ENCODE measurements at places on chromosomes 4 and X.
A peak's percentile ranks its signal among the peaks of the same experiment; 100 is the strongest.

DNA sequence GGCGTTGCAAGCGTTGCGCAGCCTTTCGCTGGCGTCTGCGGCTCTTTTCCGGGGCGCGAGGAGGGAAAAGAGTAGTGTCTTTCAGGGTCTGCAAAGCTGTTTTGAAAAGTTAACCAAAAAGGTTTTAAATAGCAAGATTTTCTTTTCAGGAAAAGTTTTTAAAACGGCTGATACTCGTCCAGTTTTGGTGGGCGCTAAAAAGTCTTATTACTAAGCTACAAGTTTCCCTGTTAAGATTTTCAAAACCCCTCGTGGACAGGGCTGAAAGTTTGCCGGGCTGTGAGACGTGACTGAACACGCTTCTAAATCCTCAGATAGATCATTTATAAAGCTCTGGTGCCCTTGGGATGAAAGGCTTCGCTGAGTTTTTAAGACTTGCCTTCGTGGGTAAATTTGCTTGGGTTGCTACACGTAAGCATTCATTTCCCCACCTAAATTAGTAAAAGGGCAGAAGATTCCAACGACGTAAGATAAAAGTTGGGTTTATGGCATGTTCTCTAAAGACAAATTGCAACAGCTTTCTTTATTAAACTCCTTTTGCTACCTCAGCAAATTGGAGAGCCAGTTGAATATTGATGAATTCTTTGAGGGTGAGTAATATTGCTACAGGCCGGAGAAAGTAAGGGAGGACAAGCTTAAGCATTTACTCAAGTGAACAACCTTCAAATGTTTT lies 91.5 kb downstream of the HPRT1 start:
- DNase-seq: no peak

GRCh38 chr4:168550064-168550766 lies 53.4 kb downstream of the PALLD start:
- no peak for DNase-seq

- no peak for DNase-seq
These were observed 53.0 kb upstream of the NKX1-1 start for GRCh38 chr4:1459081-1459721.

- DNase-seq: no peak
These were observed 16.5 kb upstream of the HPRT1 start for GRCh38 chrX:134443461-134443860.

DNA sequence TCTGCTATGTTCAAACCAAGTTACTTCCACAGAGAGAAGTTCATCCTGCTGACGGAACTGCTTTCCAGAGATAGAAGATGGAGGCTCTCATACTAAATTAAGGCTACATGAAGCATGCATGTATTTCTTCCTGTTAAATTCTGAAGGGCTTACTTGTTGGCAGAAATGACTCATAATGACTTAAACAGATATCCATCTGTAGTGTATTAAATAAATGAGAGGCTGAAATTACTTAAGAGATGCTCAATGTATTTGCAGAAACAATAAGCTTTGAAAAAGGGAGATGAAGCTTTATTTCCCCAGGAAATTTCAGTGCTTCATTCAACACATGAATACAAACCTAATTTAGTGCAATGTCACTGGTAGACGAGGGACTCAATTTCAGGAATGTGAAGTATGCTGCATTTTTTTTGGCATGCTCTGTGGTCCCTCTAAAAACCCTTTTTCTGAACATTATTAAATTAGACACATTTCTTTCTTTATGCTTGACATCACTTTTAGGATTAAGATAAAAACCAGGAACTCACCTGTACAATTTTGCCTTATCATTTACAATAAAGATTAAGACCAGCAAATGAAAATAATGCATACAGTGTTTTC lies 759.1 kb upstream of the POU3F4 start:
- DNase-seq: no peak

DNA sequence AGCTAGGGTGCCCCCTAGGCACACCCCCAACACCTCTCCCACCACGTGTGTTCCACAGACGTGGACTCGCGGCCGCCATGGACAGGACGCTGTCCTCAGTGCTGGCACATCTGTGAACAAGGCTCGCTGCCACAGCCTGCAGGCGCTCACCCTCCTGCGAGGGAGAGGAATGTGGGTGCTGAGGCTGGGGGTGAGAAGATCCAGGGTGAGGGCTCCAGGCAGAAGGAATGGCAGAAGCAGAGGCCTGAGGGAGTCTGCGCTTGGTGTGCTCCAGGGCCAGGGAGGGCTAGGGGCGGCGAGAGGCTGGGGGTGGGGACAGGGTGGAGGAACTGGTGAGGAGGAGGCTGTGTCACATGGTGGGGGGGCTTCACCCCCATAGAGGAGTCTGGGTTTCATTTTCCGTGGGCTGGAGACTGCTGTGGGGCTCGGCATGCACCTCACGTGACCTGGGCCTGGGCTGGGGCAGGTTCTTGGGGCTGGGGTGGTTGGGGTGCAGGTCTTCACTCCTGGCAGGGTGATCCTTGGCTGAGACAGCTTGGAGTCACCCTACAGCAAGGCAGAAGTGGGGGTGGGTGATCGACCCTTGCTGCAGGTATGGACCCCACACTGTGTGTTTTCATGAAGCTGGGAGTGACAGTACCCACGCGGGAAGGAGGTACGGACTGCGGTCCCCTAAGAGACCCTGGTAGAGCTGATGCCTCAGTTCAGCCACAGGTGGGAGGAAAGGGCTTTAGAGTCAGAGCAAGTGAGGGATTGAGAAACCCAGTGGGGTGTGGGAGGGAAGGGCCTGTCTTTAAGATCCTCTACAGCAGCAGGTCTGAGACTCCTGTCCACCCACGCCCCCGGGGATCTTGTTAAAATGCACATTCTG lies 103.7 kb downstream of the PSAPL1 start:
- no peak for DNase-seq

DNA sequence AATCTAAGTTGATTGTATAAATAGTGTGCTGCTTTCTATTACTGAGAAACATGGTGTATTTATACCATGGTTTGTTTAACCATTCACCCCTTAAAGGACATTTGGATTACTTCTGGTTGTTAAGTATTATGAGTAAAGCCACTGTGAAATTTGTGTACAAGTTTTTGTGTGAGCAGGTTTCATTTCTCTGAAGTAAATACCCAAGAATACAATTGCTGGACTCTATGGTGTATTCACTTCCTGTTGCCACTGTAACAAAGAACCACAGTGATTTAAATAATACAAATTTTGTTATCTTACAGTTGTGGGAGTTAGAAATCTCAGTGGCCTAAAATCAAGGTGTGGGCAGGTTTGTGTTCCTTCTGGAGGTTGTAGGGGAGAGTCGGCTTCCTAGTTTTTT lies 869.6 kb downstream of the CCSER1 start:
- DNase-seq: no peak

DNA sequence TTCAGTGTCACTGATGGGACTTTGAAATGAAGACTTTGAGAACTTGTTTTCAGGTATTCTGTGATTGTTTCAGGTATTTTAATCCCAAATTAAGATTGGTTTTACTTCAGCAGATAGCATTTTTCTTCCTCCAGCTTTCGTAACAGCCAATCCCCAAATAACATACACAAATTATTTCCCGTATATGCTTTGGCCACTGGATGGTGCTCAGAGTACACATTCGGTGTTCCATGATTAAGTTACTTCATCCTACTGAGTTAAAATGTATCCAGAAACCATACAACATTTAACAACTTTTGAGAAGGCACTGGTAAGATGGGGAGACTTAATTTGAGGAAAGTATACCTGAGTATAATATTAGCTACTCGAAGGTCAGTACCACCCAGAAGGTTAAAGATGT lies 233.4 kb upstream of the FAM47A start:
- DNase-seq: peak; percentile 17

- no peak for DNase-seq
These were observed 1798.9 kb downstream of the PCDH7 start for GRCh38 chr4:32519060-32519459.

DNA sequence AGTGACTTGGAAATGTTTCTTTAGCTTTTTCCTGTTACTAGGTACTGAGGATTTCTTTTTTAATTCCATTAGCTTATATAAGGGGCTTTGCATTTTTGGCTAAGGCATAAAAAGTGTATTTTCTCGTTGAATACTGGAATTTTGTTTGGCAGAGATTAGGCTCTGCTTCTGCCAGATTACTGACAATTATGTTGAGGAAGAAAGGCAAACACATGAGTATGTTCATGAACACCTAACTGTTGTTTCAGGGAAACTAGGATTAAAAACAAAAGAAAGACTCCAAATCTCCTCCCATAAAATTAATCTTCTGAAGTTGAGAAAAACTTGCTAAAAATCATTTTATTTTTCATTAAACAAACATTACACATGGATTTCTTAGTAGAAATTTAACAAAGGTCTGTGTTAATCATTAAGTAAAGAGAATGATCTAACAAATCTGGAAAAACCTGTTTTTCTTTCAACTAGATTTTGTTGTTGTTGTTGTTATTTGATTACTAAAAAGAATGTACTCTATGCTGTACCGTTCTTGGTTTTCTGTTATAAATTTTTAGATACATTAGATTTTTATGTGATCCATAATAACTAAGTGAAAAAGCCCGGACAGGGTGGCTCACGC lies 43.3 kb upstream of the STAG2 start:
- no peak for DNase-seq

- DNase-seq: no peak
These were observed 113.0 kb downstream of the ARX start for GRCh38 chrX:24902806-24903205.

DNA sequence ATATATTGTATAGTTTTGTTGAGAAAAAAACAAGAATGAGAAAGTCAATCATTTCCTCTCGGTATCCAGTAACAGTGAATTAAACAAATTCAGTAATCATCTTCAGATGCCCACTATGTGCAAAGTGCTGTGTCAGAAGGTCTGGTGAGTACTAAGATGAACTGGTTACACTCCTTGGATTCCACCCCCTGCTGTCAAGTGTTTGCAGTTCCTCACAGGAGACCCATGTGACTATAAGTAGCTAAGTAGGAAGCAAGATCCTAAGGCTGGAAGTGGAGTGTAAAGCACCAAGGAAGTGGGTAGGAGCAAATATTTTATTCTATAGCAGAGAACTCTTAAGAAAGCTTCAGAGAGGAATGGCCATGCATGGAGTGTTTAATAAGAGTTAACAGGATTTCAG lies 73.6 kb downstream of the SNX25 start:
- DNase-seq: no peak

DNA sequence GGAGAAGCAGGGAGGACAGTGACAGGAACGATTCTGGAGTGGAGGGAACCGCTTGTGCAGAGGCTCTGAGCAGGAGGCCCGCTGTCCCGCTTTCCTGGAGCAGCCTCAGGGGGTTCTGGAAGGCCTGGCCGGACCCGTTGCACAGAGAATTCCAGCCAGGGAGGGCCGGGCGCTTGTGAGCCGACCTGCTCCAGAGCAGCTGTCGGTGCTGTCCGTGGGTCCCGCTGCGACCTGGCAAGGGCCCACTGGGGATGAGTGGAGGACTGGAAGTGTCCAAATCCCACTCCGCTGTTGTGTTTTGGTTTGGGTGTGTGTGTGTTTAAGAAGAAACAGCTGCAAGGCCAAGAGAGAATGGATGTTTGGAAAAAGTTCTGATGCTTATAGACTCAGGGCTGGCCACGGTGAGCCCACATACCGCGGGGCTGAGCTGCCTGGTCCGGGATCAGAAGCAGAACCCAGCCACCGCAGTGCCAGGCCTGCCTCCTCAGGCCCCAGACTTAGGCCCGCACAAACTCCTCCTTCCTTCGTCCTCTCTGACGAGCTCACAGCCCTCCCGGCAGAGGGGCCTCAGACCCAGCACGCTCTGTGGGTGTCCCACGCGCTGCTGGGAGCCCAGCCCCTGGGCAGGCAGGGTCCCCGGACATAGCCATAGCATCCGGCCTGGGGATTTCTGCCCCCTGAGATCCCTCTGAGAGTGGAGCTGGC lies 73.9 kb downstream of the HTRA3 start:
- DNase-seq: no peak

DNA sequence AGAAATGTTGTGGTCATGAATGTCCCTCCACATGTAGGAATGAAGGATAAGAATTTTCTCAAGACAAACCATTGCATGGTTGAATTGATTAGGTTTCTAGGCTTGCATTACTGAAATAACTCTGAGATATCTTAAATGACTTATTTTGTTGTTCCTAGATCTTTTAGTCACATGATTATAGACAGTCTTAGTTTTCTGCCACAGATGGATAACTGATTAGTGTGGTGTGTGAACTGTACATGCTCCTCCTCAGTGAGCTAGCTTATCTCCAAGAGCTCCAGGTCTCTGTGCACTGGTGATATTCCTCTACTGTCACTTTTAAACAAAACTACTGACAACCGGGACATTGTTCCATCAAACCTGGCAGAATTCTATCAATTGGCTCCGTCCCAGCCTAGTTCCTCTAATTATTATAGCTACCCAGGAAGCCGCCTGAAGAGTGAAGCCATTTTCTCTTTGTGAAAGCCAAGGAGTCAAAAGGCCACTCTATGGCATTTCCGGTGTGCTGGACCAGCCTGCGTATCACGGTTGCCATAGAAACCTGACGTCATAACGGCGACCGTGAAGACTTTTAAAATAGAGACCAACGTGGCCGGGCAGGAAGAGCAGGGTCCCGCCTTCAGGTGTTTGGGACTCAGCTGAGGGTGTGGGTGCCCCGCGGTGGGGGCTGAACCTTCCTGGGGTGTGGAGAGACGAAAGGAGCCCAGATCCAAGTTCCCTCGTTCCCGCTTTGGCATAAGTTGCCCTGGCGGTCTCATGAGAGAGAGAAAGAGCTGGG lies 28.1 kb downstream of the BEX3 start:
- no peak for DNase-seq

- no peak for DNase-seq
These were observed 28.8 kb upstream of the SOWAHD start for GRCh38 chrX:119729408-119730201.

DNA sequence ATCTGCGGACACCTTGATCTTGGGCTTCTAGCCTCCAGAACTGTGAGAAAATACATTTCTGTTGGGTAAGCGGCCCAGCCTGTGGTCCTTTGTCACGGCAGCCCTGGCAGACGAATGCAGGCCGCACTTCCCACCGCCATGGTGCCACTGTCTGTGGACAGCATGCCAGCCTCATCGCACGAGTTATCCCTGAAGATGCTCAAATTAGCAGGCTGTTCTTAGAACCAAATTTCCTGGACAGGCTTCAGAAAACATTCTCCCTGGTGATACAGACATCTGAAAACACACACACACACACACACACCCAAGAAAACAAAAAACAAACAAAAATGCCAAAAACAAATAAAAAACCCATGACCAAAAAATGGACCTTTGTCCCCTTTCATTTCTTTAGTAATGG lies 343.5 kb upstream of the GATB start:
- DNase-seq: no peak

DNA sequence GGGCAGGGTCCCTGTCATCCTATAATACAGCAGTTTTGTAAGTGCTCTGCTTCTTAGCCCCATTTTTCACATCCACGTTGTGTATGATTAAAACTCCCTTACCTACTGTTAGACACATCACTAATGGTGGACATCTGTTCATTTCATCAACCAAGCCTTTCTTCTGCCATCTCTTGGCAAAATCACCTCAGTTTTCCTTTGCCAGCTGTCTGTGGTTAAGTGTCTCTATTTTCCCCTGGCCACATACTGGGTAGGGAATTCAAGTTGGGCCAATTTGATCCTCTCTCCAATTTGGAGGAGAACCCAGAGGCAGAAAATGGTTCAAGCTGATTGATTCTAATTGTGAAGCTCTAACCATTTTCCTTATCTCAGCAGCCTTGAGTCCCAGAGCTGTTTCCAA lies 436.1 kb downstream of the PCDH7 start:
- no peak for DNase-seq
